Stimulated activated naive CD4-positive, alpha-beta T cell treated with Interleukin-2 at 50 U/mL for 16 hours (primary cell): ENCODE measurements at places on chromosomes 1 and 21.

DNA sequence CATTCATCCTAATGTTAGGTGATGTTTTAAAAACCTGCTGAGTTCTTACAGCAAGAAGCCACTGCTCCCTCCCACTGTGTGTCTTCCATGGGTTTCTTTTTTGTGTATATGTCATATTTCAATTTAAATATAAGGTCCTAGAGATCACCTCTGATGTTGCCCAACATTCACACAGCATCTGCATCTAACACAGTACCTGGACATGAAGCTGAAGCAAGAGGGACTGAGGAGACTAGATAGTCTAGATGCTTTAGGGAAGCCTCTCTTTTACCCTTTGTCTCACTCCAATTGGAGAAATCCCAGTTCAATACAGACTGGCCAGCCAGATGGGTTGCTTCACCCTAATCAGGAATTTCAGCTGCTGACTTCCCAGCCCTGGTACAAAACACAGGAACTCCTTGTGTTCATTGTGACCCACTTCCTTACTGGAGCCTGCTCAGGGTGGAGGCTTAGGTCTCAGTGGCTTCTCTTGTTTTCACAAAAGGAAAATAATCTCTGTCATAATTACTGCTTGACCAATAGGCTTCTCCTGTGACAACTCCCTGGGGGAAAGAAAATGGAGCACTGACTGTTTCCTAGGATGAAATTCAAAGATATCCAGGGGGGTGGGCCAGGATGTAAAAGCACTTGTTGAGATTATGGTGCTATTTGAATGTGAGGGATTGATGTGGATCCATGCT lies 17.3 kb downstream of the BTG2 start:
- no peak for DNase-seq

DNA sequence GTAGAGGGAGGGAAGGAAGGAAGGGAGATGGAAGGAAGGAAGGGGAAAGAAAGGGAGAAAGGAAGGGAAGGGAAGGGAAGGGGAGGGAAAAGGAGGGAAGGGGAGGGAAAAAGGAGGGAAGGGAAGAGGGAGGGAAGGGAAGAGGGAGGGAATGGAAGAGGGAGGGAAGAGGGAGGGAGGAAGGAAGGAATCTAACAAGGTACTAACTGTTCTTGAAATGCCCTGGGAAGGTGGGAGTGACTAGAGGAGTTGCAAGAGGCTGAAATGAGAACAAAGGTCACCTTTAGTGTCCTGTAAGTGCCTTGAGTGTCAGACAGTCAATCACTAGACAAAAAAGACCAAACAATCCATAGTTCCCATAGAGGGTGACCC lies 2.3 kb upstream of the ATP2B4 start:
- no peak for DNase-seq

- DNase-seq: no peak
Observed at GRCh38 chr1:92711473-92712165, 73.3 kb downstream of the EVI5 start.

- no peak for DNase-seq
Observed at GRCh38 chr1:8031176-8031785, 5.2 kb upstream of the ERRFI1 start.

GRCh38 chr1:20416706-20417105 lies 69.3 kb downstream of the CAMK2N1 start:
- DNase-seq: no peak
